ENCODE measurements at places on chromosomes 3 and 15.

DNA sequence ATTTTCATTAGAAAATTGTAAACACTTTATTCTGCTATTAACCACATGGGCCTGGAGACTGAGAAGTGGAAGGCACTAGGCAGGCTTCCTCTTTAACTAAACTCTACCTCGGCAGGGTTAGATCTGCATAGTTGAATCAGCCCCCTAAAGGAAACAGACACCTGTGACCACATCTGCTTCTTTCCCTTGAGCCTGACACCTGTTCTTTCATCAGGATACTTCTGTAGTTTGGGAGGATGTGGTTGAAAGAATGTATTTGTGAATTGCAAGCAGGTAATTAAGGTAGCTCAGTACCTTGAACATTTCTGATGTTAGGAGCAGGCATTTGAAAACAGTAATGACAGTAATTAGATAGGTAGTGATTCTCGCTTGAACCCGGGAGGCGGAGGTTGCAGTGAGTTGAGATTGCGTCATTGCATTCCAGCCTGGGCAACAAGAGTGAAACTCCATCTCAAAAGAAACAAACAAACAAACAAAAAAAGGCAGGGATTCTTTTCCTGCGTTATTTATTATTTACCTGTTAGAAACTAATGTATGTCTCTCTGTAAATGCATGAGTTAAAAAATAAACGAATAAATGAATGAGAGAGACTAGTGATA lies 468.5 kb downstream of the NLGN1 start:
- DNase-seq, result no peak

- peak; percentile 70 for DNase-seq
These were observed 1.1 kb downstream of the KLHL6 start for GRCh38 chr3:183554377-183554776.

- DNase-seq, result no peak
These were observed 87.7 kb upstream of the ABHD17C start for GRCh38 chr15:80607287-80607980.

GRCh38 chr15:32028921-32029320 lies 1.4 kb upstream of the CHRNA7 start:
- DNase-seq, result peak; percentile 1

GRCh38 chr3:37054370-37054769 lies 61.1 kb downstream of the MLH1 start:
- peak; percentile 39 for DNase-seq

- DNase-seq, result no peak
These were observed 2.0 kb upstream of the CLDN16 start for GRCh38 chr3:190385731-190386688.

GRCh38 chr3:184042617-184043016 lies 10.2 kb upstream of the HTR3C start:
- DNase-seq, result no peak

DNA sequence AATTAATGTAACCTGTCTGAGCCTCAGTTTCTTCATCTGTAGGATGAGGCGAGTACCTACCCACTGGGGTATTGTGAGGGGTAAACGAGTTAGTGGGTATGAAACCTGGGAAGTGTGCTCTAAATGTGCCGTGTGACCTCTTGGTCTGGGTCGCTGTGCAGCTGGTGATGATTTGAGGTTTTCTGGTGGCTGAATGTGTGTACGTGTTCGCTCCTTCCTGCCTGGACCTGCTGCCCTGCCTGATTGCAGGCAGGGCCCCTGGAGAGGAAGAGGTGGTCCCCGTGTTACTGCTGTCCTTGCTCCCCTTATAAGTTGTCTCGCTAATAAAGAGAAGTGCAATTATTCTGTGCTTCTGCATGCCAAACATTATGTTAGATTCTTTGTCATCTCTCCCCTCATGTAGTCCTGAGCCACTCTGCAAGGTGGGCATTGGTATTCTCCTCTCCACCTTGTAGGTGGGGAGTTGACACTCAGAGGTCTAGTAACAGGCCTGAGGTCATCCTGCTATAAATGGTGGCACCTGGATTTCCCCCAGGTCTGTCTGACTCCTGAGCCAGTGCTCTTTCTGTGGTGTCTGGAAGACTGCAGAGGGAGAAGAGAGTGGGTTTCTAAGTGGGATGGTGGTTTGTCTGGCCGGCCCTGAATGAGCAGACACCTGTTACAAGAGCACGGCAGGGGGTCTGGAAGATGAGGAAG lies 15.7 kb downstream of the PDIA5 start:
- DNase-seq, result no peak

DNA sequence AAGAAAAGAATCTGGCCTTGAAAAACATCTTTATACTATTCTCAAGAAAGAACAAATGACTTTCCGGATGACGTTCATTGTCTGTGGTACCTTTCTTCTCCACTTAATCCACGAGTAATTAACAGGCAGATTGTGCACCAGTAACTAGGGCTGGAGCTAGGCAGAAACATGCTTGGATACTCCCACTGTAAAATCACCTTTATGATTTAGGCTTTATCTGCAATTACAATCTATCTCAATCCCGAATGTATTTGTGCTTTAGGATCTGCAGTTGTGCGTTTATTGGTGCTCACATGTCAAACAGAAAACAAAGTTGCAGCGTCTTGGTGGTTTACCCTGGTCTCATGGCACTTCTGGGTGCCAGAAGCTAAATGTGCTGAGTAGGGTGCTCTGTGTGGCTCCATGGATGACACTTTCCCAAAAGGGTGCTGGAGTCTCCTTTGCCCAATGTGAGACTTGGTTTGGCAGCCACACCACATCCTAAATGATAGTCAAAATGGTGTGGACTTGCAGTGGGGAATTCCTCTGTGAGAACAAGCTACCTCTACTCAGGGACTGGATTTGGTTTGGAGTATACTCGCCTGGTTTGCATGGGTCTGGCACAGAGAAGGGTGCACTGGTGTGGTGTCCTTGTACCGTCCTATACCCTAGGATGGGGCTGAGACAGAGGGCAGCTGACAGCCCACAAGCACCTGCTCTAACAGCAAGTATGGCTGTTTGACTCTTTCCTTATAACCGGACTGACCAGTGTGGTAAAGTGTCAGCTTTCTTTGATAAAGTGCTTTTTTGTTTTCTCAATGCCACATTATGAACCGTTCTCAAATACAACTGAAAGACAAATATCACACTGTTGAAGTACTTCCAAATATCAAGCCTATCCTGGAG lies 7.7 kb downstream of the SERP1 start:
- no peak for DNase-seq

DNA sequence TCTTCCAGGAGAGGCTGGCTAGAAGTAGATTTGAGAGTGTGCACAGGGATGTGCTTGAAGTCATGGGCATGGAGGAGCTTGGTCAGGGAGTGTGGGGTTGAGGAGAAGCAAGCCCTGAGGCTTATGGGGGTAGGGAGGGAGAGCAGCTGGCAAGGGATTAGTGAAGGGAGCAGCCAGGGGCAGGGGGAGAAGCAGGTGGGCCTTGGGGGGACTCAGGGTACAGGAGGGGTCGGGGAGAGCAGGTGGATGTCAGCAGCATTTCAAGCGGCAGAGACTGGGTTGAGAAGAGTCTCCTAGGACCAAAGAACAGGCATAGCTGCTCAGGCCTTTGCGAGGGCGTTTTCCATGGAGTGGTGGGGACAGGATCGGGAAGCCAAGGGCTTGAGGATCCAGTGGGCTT lies 3.4 kb upstream of the LMAN1L start:
- no peak for DNase-seq

DNA sequence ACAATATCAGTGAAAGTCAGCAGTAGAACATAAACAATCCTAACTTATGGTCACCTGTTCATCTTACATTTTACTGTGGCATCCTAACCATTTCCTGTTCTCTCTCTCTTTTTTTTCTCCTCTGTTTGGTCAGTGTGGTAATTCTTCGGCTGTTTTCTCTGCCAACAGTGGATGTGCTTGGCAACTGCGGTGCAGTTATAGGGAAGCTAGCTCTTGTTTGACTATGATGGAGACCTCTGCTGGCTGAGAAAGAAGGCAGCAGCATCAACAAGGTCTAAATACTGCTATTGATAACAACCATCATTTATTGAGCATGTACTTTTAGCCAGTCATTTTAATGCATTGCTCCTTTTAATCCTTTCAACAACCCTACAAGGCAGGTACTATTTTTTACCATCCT lies 723 bp upstream of the DRD3 start:
- DNase-seq, result peak; percentile 31

- DNase-seq, result no peak
These were observed 92.7 kb upstream of the OCA2 start for GRCh38 chr15:28191832-28192231.

DNA sequence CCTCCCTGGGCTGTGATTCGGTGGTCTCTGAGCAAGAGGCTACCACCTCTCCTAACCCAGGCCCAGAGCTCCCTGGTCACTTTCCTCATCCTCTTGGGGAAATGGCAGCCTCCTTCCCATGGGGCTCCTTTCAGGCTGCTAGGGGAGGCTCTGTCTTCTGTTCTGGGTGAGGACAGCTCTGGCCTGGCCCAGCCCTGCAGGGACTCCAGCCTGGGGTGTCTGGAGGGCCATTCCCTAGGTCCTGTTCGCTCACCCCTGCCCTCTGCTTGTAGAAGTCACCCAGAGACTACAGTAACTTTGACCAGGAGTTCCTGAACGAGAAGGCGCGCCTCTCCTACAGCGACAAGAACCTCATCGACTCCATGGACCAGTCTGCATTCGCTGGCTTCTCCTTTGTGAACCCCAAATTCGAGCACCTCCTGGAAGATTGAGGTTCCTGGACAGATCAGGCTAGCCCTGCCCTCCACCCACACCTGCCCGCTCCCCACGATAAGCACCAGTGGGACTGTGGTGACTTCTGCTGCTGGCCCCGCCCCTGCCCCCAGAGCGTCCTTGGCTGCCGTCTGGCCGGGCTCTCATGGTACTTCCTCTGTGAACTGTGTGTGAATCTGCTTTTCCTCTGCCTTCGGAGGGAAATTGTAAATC lies 30.9 kb downstream of the PRKCD start:
- DNase-seq, result no peak

DNA sequence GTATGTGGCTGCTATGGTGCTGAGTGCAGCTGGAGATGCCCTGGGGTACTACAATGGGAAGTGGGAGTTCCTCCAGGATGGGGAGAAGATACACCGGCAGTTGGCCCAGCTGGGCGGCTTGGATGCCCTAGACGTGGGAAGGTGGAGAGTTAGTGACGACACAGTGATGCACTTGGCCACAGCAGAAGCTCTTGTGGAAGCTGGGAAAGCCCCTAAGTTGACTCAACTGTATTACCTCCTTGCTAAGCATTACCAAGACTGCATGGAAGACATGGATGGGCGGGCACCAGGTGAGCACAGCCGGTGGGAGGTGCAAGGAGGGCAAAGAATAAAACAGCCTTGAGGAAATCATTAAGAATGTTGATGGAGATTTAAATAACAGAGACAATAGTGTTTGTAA lies 2.9 kb downstream of the ADPRH start:
- DNase-seq, result no peak

- no peak for DNase-seq
These were observed 239.0 kb downstream of the ZNF621 start for GRCh38 chr3:40763807-40764206.

DNA sequence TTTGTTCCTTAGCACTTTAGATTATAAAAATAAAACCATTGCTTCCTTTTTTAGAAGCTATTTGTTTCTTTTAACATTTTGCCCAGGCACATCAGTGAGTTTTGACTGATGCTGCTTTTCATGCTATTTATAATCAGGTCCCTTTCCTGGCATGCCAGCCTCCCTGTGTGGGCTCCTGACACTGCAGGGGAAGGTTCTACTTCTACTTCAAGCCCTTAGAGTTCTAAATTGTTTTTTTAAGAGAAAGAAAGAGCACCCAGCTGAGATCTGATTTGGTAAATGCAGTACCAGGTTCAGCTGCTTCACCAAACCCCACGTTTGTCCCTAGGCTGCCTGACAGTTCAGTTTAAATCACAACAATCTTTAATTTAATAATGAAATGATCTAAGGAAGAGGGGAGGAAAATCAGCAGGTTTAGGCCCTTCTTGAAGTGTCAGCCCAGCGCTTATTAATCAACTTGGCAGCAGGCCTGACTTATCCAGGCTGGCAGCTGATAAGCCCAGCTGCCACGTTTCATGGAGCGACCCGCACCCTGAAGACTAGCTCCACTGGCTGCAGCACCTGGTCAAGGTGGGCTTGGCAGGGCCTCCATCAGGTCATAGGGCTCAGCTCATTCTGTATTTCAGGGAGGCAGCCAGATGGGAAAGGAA lies 29.0 kb downstream of the HGD start:
- no peak for DNase-seq

- DNase-seq, result peak; percentile 55
These were observed 10.9 kb upstream of the RFT1 start for GRCh38 chr3:53140847-53141845.

DNA sequence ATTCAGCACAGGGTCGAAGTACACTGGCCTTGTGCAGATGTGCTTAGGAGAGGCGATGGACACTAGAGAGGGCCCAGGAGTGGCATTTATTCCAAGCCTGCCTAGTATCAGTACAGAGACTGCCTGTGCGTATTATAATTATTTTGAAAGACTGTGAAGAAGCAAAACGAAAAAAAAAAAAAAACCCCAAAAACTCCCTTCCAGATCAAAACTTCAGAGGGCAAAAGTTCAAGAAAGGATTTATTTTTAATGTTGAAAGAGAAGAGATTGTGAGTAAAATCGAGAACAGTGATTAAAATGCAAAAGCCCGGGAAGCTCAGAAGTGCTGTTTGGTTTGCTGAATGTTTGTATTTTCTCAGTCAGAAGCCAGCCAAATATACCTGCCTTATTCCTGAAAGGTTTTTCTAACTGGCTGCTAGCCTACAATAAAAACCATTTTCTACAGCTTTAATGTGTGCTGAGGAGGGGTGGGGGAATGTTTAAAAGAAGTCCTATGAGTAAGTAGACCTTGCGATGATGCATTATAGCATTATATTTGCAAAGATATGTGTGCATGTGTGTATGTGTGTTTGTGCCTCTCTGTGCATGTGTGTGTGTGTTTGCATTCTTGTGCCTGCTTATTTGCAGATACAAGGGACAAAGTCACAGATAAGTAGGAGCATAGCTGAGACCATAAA lies 19.3 kb upstream of the LZTFL1 start:
- no peak for DNase-seq

GRCh38 chr3:155908086-155908485 lies 37.6 kb downstream of the GMPS start:
- peak; percentile 19 for DNase-seq

GRCh38 chr3:157310329-157311052 lies 126.2 kb upstream of the PTX3 start:
- DNase-seq, result no peak

GRCh38 chr3:187197335-187197649 lies at the start of gene RTP1:
RTP1 (plus strand) TSS chr3:187197486; CDS start chr3:187197516, 30 bp downstream.
- DNase-seq, result no peak

- DNase-seq, result no peak
These were observed 116.2 kb upstream of the SLCO3A1 start for GRCh38 chr15:91737151-91737818.

- no peak for DNase-seq
These were observed 134.0 kb downstream of the CHL1 start for GRCh38 chr3:330494-331115.

GRCh38 chr3:116852803-116853202 lies 143.2 kb downstream of the TUSC7 start:
- DNase-seq, result no peak

- DNase-seq, result no peak
These were observed 23.1 kb upstream of the USP3 start for GRCh38 chr15:63481105-63481810.
